Stimulated activated CD4-positive, alpha-beta T cell treated with anti-CD3 and anti-CD28 coated beads, TNF-alpha, amount 100 ng/mL, for 48 hours (primary cell): ENCODE measurements at places on chromosomes 5 and 9.

GRCh38 chr9:71719562-71719961 lies 48.8 kb downstream of the CEMIP2 start:
- DNase-seq: no peak

- no peak for DNase-seq
Observed at GRCh38 chr5:132497488-132497997, 7.0 kb upstream of the IRF1 start.

DNA sequence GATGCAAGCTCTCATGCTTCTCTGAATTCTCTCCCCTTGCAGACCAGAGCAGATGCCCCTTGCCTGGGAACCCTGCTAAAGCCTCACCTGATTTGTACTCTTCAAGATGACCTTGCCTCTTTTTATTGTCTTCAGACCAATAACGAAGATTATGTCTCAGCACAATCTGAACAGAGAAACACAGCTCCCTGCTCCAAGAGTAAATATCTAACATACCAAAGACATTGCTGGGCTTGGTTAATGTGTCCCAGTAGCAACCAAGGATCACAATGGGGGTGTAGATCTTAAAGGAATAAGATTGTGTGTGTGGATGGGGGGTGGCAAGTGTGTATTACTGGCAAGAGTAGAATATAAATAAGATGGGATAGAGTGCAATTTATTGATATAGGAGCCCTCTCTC lies 67.6 kb upstream of the LHFPL2 start:
- DNase-seq: no peak

DNA sequence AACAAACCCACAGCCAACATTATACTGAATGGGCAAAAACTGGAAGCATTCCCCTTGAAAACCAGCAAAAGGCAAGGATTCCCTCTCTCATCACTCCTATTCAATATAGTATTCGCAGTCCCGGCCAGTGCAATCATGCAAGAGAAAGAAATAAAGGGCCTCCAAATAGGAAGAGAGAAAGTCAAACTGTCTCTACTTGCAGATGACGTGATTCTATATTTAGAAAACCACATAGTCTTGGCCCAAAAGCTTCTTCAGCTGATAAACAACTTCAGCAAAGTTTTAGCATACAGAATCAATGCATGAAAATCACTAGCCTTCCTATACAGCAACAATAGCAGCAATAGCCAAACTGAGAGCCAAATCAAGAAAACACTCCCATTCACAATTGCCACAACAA lies 333.7 kb upstream of the EDIL3 start:
- DNase-seq: no peak

DNA sequence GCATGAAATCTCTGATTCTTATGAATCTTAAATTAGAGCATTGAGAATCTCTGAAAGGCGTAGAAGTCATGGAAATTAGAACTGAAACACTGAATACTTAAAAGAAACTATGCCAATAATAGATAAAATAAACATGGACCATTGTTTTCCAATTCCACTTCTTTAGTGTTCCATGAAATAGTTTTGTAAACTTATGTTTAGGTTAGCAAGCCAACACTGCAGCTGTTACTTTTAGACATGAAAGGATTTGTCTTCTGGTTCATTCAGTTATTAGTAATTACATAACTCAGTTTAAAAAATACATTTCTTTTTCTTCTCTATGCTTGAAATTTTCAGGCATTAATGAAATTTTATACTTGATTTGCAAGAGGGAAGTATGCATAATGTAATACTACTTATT lies 733.4 kb upstream of the NUDT12 start:
- DNase-seq: no peak

GRCh38 chr9:15522130-15522755 lies 11.5 kb upstream of the PSIP1 start:
- DNase-seq: no peak

DNA sequence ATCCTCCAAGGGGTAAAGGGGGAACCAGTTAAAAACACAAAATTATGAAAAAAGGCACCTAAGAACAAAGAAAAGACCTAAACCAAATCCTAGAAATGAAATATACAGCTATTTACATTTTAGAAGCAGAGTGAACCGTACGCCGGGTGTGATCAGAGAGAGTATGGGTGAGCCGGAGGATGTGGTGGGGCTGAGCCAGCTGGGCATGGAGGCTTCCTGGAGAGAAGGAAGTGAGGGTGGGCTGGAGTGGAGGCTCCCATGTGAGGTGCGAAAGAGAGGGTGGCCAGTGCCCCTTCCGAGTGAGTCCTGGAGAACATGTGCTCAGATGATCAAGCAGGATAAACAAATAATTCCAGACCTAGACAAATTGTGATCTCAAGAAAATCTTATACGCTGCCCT lies 111.6 kb downstream of the CACNA1B start:
- DNase-seq: no peak

DNA sequence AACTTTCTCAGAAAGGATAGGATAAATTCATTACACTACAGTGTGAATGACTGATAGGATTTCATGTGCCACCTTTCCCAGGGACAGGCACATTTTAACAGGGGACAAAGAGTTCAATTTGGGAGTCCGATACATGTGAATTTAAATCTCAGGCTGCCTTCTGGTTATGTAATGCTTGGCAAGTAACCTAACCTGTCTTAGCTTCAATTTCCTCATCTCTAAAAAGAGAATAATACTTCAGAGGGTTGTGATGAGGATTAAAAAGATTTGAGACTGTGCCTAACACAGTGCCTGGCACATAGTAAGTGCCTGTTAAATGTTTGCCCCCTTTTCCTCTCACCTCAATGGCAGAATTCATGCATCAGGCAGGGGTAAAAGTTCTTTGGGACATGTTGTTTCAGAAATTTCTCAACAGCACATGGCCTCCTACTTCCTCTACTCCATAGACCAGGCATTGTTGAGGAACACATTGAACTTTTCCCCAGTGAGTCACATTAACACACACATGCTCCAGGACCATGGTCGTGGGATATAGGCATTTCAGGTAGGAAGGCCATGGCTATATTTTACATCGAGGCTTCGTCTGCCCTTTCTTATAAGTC lies 94.6 kb upstream of the EGFLAM start:
- no peak for DNase-seq

DNA sequence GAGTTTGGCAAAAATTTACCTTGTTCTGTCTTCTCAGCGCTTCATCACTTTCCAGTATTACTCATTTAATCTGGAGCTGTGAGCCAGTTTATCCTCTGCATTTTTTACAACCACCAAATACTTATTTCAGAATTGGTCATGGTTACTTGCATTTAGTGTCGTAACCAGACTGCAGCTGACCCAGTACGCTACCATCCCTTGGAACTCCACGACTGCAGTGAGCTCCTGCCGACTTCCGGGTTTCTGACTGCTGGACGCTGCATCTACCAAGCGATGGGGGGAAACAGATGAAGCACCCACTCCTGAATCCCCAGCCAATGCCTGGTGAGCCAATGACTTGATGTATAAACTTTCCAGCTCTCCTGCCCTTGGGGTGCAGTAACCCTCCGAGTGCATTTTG lies 174.4 kb upstream of the PRLR start:
- no peak for DNase-seq

DNA sequence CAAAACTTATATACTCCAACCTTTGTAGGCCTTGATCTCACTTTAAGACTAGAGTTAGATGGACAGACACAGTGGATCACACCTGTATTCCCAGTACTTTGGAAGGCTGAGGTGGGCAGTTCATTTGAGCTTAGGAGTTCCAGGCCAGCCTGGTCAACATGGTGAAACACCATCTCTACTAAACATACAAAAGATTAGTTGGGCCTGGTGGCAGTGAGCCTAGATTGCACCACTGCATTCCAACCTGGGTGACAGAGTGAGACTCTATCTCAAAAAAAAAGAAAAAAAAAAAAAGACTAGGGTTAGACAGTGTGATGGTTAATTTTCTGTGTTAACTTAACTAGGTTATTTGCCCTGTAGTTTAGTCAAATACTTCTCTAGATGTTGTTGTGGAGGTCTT lies 74.1 kb downstream of the CFAP95 start:
- DNase-seq: no peak

DNA sequence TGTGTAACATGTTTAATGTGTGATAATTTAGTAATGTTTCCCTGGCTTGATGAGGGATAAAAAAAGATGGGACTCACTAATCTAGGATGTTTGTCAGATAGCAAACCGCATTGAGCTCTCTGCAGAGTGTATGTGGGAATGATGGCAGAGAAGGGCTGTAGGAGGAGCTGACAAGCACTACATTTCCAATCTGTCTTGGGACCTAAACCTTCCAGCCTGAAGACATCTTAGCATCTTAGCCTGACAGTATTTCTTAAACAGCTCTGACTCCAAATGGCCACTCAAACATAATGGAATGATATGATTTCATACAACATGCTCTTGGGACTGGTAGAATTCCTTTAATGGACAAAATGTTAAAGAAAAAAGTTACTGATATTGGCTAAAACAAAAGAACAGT lies 116.7 kb downstream of the PPP2R2B start:
- no peak for DNase-seq

DNA sequence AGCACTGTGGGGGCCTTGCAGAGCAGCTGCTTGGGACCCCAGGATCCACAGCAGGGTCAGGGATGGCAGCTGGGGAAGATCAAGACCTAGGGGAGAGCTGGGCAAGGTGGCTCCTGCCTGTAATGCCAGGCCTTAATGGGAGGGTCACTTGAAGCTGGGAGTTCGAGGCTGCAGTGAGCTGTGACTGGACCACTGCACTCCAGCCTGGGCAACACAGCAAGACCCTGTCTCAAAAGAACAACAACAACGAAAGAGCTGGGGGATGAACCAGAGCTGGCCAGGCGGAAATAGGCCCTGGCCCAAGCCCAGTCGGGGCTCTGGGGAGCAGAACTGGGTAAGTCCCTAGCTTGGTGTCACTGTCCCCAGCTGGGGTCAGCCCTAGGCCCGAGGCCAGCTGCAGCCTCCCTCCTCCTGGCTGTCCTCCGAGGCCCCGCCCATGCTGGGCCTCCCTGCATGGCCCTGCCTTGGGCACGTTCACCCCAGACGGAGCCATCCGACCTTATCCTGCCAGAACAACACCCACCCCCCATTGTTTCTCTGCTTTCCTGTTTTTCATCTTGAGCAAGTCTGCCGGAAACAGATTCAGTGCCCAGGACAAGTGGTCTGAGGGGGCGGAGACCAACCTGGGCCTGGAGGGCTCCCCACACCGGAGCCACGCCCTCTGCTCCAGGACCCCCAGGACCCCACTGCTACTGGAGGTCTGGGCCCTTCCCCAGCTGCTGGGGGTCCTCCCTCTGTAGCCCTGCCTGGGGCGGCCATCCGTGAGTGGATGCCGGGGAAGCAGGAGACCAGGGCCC lies 1.9 kb downstream of the DIPK1B start:
- DNase-seq: no peak

DNA sequence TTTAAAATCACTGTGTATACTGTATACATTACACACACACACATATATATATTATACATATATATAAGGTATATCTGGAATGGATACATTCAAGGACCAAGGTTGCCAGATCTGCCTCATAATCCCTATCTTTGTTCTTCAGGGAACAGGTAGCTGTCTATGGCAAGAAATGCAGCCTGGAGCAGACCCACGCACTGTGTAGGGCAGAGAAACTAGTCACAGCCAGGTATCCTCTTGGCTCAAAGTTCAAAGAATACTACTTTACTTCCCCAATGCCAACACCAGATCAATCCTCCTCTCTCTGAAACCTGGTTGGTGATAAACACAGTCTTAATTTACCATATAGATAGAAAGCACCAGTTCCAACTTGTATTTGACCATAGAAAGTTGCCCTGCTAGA lies 313.6 kb downstream of the PRELID2 start:
- no peak for DNase-seq

- no peak for DNase-seq
Observed at GRCh38 chr9:98502311-98502975, 206.3 kb downstream of the GABBR2 start.

GRCh38 chr5:6541256-6542013 lies 91.4 kb downstream of the NSUN2 start:
- DNase-seq: no peak

DNA sequence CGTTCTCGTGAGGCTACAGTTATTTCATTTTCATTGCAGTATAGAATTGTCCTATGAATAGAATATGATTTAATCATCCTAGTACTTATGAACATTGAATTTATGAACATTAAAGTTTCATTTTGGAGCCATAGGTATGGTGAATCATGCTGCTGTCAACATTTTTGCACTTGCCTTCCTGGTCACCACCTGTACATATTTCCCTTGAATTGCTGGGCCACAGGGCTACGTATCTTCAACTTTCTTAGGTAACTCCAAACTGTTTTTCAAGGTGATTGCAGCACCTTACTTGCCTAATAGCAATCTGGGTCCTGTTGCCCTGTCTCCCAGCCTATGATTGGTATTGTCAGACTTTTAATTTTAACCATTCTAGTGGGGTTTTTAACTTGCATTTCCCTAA lies 6.5 kb upstream of the RNF145 start:
- no peak for DNase-seq

- no peak for DNase-seq
Observed at GRCh38 chr5:158430798-158431167, 571.8 kb upstream of the CLINT1 start.

GRCh38 chr5:85841653-85842052 lies 776.1 kb upstream of the COX7C start:
- no peak for DNase-seq

GRCh38 chr9:97367729-97368128 lies 44.2 kb upstream of the TDRD7 start:
- DNase-seq: no peak

- DNase-seq: no peak
Observed at GRCh38 chr5:9930156-9930555, 300.0 kb upstream of the TAS2R1 start.

GRCh38 chr5:177483994-177484901 lies 10.8 kb upstream of the DBN1 start:
- DNase-seq: no peak

GRCh38 chr9:99249619-99250018 lies 27.5 kb downstream of the SEC61B start:
- DNase-seq: no peak
